ENCODE measurements at places on chromosomes 16 and 17. TPM values are rescaled to one million over a fixed set of nuclear protein-coding genes. Genes with fewer than 3 reads are reported as not detected.
A peak's percentile ranks its signal among the peaks of the same experiment; 100 is the strongest.

DNA sequence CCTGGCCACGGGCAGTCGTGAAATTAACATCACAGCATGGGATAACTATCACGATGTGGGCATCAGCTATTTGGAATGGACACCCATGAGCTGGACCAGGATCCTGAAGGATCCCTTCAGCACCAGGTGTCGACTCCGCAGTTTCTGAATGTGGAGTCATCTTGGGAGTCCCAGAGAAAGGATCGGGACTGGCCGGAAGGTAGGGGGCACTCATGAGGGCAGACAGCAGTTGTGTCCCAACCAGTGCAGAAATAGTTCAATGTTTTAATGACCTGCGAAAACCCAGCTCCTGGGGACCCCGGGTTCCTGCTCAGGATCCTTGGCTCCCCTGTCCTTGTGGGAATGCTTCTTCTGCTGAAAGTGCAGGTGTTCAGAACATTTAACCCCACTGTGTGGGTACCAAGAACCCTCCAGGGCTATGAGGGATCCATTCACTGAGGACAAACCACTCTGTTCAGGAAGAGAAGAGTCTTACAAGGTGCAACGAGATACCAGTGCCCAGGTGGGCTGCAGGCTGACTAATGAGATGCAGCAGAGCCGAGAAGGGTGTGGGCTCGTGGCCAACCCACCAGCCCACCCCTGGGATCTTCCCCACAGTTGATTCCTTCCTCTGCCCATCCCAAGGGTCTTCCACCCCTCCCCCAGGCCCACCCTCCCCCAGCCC is 154.8 kb downstream of the SALL1 start:
- no peak overlapping the region for H3K27ac ChIP-seq
- no peak for DNase-seq
- H3K4me3 ChIP-seq: no peak overlapping the region

The ABCA6 gene
- total RNA-seq: 12.3 TPM

- H3K27me3 ChIP-seq: no peaks in the 10 kb centered on the region
- no peaks in the 10 kb centered on the region for H3K36me3 ChIP-seq
- H3K4me1 ChIP-seq: no peaks in the 10 kb centered on the region
Measured at GRCh38 chr17:61856035-61856434, 7.3 kb downstream of the BRIP1 start.

- no peaks in the 10 kb centered on the region for H3K27me3 ChIP-seq
- no peak overlapping the region for H3K27ac ChIP-seq
- H3K36me3 ChIP-seq: peaks cover 7% of the 10 kb centered on the region
- no peak overlapping the region for H3K4me3 ChIP-seq
- no peak for DNase-seq
Measured at GRCh38 chr17:67680445-67681224, 37.1 kb upstream of the NOL11 start.

GRCh38 chr16:24999088-24999670 is 16.0 kb downstream of the ARHGAP17 start:
- H3K27me3 ChIP-seq: no peaks in the 10 kb centered on the region
- no peak overlapping the region for H3K27ac ChIP-seq
- peaks cover 38% of the 10 kb centered on the region for H3K4me1 ChIP-seq
- no peaks in the 10 kb centered on the region for H3K36me3 ChIP-seq
- DNase-seq: no peak

GRCh38 chr17:64152428-64153125 is 22.6 kb upstream of the ERN1 start:
- no peak overlapping the region for H3K27ac ChIP-seq
- H3K27me3 ChIP-seq: no peaks in the 10 kb centered on the region
- DNase-seq: no peak
- H3K4me3 ChIP-seq: no peak overlapping the region
- H3K36me3 ChIP-seq: peaks cover 6% of the 10 kb centered on the region

DNA sequence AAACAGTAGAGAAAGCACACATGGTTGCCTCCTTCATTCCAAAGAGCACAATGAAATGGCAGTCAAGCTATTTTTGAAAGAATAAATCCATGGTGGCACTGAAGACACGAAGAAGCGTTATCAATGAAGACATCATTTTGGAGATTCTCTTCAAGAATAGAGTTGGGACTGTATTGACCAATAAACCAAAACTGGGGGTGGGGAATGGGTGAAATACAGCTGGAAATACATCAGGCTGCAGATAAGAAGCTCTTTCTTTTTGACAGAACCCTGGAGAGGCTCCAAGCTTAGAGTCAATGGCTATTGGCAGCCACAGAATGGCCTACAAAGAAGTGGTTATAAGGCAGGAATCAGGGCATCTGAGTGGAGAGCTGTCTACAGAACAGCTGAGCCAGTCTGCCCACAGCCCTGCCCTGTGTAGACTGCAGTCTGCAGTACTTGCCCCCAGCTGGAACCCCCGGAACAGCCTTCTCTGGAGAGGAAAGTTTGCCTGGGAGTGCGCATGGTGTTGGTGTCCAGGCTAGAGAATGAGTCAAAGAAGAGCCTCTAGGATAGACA is 100.4 kb downstream of the STX8 start:
- DNase-seq: no peak
- no peaks in the 10 kb centered on the region for H3K27me3 ChIP-seq
- no peak overlapping the region for H3K4me3 ChIP-seq
- no peak overlapping the region for H3K27ac ChIP-seq
- no peaks in the 10 kb centered on the region for H3K4me1 ChIP-seq

The TMEM220 gene
- 4.7 TPM for total RNA-seq

DNA sequence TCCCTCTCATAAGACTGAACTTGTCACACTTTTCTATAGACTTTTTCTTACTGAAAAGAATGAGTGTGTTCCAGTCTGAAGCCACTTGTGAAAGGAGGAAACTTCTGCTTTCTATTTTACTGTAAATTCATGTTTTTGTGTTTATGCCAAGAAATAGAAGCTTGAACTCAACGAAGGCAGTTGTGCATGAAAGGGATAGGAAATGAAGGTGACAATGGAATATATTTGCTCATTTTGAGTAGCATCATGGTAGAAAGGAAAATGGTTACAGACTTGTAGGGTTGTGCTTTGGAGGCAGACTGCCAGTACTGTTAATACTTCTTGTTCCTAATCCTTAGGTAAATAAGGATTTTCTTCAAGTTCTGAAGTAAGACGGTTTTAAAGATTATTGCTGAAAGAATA is 8.1 kb downstream of the CLTC start:
- H3K27me3 ChIP-seq: no peaks in the 10 kb centered on the region
- no peak overlapping the region for H3K4me3 ChIP-seq
- peaks cover 32% of the 10 kb centered on the region for H3K4me1 ChIP-seq
- peaks cover 6% of the 10 kb centered on the region for H3K36me3 ChIP-seq
- DNase-seq: no peak

DNA sequence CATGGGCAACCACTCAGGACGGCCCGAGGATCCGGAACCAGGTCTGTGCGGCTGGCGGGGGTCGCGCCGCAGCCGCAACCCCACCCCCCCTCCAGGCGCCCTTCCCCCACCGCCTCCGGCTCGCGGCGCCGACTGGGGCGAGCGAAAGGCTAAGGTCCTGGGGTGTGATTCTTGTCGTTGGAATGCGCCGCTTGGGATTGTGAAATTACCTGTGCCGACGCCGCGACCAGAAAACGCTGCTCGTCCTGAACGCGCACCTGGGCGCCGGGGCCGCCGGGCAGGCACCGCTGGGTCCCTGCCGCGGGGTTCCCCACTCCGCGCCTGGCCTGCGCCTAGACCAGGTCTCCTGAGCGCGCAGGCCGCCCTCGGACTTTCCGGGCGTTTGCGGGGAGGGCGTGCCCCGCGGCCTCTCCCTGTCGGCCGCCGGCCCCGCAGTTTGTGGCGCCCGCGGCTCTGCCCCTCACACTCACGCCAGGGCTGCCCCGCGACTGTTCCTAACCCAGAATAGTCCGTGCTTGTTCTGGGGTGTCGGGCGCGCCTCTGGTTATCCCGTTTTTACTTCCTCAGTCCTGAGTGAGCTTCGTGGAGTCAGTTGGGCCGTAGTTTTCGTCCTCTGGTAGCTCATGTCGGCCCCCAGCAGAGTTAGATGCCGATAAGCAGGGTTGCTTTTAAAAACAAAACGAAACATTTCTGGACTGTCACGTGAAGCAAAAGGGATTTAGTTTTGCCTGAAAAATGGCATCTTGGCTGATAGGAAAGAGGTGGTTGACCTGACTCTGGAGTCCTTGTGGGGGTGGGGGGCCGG is 147.2 kb downstream of the SPECC1 start:
- no peak for DNase-seq
- no peaks in the 10 kb centered on the region for H3K27me3 ChIP-seq
- H3K36me3 ChIP-seq: no peaks in the 10 kb centered on the region

The CDH5 gene
- total RNA-seq: 6.5 TPM

DNA sequence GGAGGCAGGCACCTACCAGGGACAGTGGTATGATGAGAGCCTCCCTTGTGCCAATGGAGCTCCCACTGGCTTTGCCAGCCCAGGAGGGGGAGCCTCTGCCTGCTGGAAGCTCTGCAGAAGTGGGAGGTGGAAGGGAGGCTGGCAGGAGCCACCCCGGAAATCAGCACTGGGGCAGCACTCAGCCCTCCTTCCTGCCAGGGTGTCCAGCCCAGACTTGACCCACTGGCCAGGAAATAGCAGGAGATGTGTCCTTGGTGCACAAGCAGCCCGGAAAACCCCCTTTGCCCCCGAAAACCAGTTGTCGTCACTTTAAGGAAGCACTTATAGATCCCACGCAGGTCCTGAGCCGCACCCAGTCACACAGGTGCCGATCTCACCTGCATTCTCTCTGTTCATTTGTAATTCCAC is 49.3 kb upstream of the CACNG4 start:
- no peak for DNase-seq
- no peaks in the 10 kb centered on the region for H3K36me3 ChIP-seq
- H3K4me3 ChIP-seq: no peak overlapping the region
- peaks cover 28% of the 10 kb centered on the region for H3K27me3 ChIP-seq
- H3K4me1 ChIP-seq: no peaks in the 10 kb centered on the region
- no peak overlapping the region for H3K27ac ChIP-seq

DNA sequence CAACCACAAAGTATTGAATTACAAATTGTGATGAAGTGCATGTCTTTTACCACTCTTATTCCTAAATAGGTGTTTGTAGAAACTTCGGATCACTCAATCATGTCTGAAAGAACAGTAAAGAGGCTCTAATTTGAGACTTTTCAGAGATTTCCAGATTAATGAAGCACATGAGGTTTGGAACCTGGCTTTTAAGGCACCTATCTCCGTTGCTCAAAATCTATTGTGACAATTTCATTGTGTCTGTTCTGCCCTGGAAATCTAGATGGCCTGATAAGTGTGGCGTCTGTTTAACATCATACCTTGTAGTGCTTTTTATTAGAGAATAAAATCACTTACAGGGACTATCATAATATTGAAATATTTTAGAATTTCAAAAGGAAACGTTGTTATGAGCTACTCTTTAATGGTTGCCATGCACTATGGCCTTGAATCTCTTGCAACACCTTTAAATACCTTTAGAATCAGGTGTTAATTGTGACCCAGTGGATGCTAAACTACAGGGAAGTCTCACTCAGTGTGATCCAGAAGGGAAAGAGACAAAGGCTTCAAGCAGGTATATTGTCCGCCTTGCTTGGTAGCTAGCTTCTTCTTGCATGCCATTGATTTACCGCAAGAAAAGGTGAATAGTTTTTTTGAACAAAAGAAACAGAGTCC is 210.3 kb downstream of the CNTNAP4 start:
- DNase-seq: no peak
- no peak overlapping the region for H3K4me3 ChIP-seq
- no peak overlapping the region for H3K27ac ChIP-seq
- H3K4me1 ChIP-seq: no peaks in the 10 kb centered on the region
- no peaks in the 10 kb centered on the region for H3K27me3 ChIP-seq

DNA sequence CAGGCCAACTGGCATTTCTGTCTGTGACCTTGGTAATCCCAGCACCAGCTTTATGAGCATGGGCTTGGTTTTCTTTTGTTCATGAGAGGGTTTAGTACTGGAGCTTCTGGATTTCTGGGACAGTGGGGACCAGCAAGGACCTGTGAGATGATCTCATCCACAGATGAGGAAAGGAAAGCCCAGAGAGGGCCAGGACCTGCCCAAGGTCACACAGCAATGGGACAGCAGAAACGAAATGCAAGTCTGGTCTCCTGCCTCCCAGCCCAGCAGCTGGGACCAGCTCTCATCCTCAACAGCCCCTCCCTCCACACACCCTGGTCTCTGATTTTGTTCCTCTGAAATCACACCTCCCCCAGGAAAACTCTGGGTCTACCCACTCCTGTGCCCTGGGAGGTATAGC is 7.2 kb downstream of the SPPL2C start:
- H3K4me1 ChIP-seq: no peaks in the 10 kb centered on the region
- no peak overlapping the region for H3K27ac ChIP-seq
- no peaks in the 10 kb centered on the region for H3K36me3 ChIP-seq
- H3K4me3 ChIP-seq: no peak overlapping the region

- H3K27me3 ChIP-seq: no peaks in the 10 kb centered on the region
- DNase-seq: no peak
- peaks cover 23% of the 10 kb centered on the region for H3K4me1 ChIP-seq
- no peak overlapping the region for H3K4me3 ChIP-seq
Measured at GRCh38 chr16:71848622-71849021, 2.8 kb downstream of the ATXN1L start.

GRCh38 chr17:66538776-66539175 is 236.4 kb downstream of the PRKCA start:
- no peak overlapping the region for H3K4me3 ChIP-seq
- peaks cover 8% of the 10 kb centered on the region for H3K4me1 ChIP-seq
- peak overlapping the region; percentile 47 for H3K27ac ChIP-seq
- no peak for DNase-seq

GRCh38 chr16:87076331-87076949 is 240.8 kb downstream of the C16orf95 start:
- H3K27ac ChIP-seq: no peak overlapping the region
- H3K27me3 ChIP-seq: peaks cover 33% of the 10 kb centered on the region
- no peaks in the 10 kb centered on the region for H3K4me1 ChIP-seq

DNA sequence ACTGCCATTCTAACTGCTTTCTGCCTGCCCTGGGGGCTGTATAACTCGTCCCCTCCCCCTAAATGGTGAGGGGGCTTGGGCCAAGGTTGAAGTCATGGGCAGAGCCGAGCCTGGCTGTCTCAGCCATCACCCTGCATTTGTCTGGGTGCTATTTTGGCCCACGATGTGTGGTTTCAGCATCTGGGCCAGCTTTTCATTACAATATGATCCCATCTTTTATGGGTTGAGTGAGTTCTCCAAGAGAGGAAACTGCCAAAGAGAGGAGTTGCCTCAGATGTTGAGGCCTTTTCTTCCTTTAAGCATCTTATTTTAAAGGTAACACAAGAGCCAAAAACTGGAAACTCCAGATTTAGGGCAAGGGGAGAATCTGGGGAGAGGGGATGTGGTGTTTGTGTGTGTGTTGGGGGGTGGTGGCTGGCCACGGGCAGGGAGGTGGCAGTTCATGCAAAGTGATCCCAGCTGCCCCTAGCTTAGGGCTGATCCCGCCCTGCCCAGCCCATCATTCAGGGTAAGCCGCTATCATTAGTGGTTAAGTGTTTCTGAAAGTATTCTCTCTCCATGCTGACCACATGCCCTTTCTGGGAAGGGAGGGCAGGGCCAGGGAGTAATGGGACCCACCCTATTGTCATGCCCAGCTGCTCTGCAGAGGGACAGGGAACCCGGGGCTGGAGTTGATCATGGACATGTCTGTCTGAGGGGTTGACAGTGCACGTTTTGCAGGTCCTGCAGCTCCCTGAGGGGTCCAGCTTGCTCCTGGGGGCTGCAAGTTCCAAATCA is 83.2 kb upstream of the CLEC18A start:
- H3K4me1 ChIP-seq: no peaks in the 10 kb centered on the region
- DNase-seq: no peak
- no peak overlapping the region for H3K4me3 ChIP-seq
- H3K27ac ChIP-seq: no peak overlapping the region
- H3K27me3 ChIP-seq: no peaks in the 10 kb centered on the region

- no peaks in the 10 kb centered on the region for H3K27me3 ChIP-seq
- no peaks in the 10 kb centered on the region for H3K4me1 ChIP-seq
- H3K4me3 ChIP-seq: no peak overlapping the region
- no peaks in the 10 kb centered on the region for H3K36me3 ChIP-seq
Measured at GRCh38 chr17:46903762-46904672, 18.9 kb upstream of the GOSR2 start.

GRCh38 chr16:20875355-20875650 is 24.9 kb downstream of the DCUN1D3 start:
- H3K27ac ChIP-seq: peak overlapping the region; percentile 64
- peaks cover 48% of the 10 kb centered on the region for H3K4me1 ChIP-seq
- DNase-seq: no peak
- no peak overlapping the region for H3K4me3 ChIP-seq
